ENCODE measurements at places on chromosomes 6 and 20.
A peak's percentile ranks its signal among the peaks of the same experiment; 100 is the strongest.

DNA sequence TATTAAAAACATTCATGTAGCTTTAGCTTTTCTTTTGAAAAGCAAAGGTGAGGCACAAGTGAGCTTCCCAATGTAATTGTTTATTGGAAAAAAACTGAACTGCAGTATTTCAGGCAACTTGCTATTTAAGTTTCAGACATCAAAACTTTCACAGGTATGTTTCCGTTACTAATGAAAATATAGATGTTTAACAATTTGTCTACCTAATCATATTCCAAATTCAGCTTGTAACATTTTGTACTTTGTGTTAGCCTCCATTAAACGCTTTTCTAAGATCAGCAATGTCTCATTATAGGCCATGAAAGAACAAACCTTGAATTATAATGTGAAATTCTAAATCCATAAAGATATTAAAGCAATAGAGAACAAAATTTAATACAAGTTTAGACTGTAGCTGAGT lies 69.5 kb downstream of the AHI1 start:
- no peak for DNase-seq

DNA sequence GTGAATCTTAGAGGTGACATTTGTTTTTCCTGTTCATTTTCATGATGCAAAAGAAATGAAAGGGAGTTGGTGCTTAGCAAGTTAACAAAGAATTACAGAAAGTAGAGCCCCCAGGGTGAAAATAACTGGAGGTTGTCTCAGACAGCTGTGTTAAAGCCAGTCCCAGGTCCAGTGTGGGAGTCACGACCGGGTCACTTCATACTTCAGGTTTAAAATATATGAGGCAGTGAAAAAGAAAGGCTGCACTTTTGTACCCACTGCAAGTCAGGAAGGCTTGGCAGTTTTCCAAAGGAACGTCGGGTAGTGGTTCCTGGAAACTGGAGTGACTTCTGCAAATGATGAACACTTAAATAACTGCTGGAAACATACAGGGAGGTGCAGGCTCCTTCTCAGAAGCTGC lies 91.5 kb upstream of the THBS2 start:
- no peak for DNase-seq

DNA sequence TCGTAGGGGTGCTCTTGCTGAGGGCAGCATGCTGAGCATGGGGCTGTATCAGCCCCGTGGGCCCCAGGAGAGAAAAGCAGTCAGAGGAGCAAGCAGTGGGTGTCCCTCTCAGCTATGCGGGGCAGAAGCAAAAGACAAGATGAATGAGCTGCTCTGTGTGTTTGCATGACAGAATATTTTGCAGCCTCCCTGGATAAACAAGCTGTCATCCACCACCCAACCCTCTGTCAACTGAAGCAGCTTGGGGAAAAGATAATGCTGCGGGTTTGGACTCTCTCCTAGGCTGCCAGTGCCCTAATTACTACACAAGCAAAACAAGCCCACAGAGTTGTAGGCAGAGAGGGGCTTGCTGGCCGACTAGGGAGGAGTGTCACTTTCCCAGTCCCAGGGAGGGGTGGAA lies 82.3 kb upstream of the PTPRT start:
- no peak for DNase-seq

DNA sequence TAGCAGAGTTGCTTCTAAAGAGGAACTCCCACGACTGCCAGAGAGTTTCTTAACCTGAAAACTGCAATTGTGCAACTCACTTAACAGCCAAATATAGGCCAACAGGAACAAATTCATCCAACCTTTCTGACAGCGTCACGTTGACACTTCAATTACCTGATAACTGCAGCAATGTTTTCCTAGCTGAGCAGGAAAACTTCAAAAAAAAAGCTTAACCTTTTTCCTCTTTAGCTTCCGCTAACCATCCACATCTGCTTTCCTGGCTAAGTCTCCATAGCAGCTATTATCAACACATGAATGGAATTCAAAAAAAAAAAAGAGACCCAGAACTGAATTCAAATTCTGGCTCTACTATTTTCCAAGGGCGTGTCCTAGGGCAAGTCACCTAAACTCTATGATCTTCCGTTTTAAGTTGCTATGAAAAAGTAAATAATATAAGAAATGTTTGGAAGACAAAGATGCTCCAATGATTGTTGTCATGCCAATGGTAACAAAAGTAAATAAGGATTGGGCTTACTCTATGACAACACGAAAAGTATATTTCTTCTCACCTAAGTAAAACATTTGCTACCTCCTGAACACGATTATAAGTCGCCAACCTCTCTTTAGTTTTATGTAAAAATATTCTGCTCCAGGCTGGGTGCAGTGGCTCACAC lies 524.6 kb upstream of the JARID2 start:
- DNase-seq: no peak

GRCh38 chr6:155234167-155234566 lies 29.6 kb upstream of the CLDN20 start:
- DNase-seq: no peak

DNA sequence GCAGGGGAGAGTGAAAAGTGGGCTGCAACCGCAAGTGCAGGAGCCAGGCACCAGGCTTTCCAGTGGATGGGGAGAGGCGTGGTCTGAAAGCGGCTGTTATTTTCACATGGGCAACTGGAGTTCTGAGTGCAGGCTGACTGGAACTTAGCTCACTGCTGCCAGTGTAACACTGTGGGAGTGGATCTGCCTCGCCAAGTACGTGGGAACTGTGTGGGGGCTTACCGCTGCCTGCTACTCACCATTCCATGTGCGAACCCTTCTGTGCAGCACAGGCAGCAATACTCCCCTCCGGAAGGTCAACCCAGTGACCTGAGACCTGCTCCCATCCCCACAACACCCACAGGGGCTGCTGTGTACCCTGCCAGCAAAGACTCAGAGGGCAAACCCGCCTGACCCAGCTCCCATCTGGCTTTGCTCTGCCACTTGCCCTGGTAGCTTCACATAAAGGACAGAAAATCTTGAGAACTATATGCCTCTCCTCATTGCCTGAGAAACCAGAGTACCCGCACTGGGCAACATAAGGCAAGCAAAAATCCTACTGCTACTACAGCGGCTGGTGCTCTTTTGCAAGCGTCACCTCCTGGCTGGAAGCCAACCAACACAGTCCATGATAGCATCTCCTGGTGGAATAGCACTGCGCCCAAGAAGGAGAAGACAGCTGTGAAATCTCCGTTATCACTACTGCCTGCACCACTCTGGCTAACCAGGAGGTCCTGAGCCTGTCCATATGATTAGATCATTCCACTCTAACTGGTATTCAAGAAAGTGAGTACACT lies 54.4 kb upstream of the SIRPG start:
- DNase-seq: no peak

GRCh38 chr6:1781152-1781816 lies 171.6 kb downstream of the FOXC1 start:
- DNase-seq: no peak

GRCh38 chr20:40650707-40651106 lies 38.3 kb downstream of the MAFB start:
- DNase-seq: no peak

- no peak for DNase-seq
Measured at GRCh38 chr6:87196275-87196842, 41.0 kb downstream of the ZNF292 start.

DNA sequence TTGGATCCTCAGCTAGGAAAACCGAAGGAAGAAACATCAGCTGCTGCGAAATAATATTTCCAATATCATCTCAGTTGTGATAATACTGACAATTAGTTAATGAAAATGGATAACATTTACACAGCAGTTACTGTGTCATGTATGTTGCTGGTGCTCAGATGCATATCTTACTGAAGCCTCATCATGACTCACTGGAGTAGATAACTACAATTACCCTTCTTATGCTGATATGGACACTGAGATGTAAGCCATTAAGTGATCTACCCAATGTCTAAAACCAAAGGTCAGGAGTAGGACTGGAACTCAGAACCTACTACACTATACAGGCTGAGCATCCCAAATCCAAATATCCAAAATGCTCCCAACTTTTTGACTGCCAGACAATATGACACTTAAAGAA lies 54.7 kb upstream of the LYRM2 start:
- no peak for DNase-seq

- DNase-seq: no peak
Measured at GRCh38 chr20:50686821-50687220, 4.5 kb downstream of the RIPOR3 start.

DNA sequence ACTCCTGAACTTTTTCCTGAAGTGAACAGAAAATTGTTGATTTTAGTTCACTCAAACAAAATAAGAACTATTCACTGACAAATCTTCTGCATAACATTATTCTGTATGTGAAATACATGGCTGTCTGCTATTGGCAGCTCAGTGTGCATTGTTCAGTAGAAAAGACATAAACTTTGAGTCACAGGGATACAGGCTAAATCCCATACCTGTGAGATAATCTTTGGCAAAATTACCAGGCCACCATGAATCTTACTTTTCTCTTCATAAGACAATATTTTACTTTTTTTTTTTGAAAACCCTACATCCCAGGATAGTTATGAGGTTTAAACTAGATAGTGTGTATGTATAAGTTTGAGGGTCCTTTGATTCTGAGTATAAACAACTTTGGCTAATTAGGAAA lies 224.8 kb downstream of the GRM1 start:
- no peak for DNase-seq

GRCh38 chr6:95784869-95785268 lies 207.5 kb downstream of the MANEA start:
- DNase-seq: no peak

DNA sequence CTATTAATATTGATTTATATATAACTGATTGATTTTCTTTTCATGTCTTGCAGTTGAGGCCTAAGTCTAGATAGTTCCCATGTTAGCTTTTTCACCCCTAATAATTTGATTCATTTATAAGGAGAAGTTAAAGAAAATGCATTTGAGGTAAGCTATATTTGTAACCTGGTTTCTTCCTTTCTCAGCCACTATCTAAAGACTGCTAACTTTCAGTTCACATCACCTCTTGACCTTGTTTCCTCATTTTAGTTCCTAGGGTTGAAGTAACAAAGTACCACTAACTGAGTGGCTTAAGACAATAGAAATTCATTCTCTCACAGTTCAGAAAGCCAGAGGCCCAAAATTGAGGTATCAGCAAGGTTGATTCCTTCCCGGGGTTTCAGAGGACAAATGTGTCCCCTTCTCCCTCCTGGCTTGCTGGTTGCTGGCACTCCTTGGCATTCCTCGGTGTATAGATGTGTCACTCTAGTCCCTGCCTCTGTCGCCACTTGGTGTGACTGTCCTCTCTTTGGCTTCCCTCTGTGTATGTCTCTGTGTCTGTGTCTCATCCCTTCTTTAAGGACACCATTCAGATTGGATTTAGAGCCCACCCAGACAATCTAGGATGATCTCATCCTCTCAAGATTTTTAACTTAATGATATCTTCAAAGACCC lies 55.9 kb upstream of the C20orf144 start:
- DNase-seq: no peak

DNA sequence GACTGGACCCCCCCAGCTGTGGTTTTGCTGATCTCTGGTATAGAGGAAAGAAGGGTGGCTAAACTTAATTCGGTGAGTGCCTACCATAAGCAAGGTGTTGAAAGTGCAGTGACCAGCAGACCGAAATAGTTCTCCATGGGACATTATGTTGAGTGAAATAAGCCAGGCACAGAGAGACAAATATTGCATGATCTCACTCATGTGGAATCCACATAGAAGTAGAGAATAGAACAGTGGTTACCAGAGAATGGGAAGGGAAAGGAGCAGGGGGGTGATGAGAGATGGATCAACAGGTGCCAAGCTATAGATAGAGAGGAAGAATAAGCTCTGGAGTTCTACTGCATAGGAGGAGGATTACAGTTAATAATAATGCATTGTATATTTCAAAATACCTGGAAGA lies 9.7 kb upstream of the GCNT2 start:
- no peak for DNase-seq

- no peak for DNase-seq
Measured at GRCh38 chr6:102742028-102742427, 1348.5 kb downstream of the GRIK2 start.

GRCh38 chr20:54284928-54285704 lies 77.2 kb downstream of the PFDN4 start:
- DNase-seq: no peak

GRCh38 chr6:93048381-93048780 lies 371.0 kb downstream of the EPHA7 start:
- no peak for DNase-seq

GRCh38 chr6:72631480-72631879 lies 9.6 kb downstream of the KCNQ5 start:
- DNase-seq: peak; percentile 17

DNA sequence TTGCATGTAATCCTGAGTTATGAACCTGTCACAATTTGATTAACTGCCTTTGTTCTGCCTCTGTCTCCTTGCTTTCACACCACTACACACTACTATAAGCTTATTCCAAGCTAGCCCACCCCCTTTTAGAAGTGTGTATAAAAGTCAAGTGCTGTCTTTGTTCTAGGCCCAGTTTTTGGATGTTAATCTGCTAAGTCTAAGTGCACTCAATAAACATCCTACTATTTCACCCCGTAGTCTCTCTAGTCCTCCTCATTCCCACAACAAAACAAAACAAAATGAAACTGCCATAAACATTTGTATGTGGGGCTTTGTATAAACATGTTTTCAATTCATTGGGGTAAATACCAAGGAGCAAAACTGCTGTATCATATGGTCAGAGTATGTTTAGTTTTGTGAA lies 16.1 kb upstream of the SPACA1 start:
- no peak for DNase-seq

DNA sequence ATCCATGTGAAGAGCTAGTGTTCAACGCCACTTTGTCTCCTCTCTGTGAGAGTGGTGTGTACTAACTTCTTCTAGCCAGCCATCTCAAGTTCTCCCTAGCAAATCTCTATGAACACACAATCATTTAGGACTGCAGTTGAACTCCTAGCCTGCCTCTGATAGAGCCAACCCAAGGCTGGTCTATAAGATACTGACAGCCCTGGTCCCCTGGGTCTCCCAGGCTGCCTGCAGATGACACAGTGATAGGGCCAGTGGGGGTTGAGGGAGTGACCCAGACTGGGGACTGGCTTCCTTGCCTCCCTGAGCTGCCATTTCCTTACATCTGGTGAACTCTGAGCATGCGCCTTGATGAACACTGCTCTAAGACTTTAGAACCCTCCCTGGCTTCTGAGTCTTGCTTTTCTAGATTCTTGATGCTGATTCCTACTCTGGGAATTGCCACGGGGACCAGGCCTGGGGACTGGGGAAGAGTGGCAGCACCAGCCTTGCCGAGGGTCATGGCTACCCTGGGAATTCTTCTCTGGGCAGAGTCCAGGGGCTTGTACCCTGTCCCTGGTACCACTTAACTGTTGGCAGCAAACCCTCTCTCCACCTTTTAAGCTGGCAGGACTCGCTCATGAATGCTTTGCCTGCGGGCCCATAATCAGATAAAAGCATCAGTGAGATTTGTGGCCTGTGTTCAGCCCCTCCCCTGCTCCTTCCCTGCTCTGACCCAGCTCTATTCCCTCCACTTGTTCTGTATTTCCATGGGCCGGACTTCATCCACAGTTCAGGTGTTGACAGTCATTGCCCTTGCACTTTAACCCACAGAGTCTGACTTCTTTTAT lies 130.8 kb upstream of the CHD6 start:
- DNase-seq: no peak

- no peak for DNase-seq
Measured at GRCh38 chr6:105882121-105882803, 203.9 kb upstream of the PRDM1 start.

DNA sequence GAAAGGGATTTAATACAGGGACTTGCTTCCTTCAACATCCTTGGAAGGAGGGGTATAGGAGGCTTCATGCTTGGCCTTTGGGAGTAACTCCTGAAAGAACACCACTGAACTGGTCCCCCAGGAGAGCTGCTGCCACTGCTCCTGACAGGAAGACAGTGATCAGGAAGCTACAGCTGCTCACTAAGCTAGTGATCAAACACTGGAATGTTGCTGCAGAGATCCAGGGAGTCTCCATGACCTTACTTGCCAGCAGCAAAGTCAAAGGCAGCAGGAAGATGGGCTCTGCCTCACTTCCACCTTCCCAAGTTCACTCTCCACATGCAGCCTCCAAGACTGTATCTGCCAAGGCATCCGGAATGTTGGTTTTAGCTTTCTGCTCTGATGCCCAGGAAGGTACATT lies 31.8 kb downstream of the PIM1 start:
- DNase-seq: no peak

All from AG20443 (cell line).